Myometrial cell (primary cell): ENCODE measurements at places on chromosomes 12 and 14. TPM values are rescaled to one million over a fixed set of nuclear protein-coding genes. Genes with fewer than 3 reads are reported as not detected.

The TAS2R42 gene
- not detected in 2 replicates for total RNA-seq

The KRT72 gene
- not detected in 2 replicates for total RNA-seq

The TRAF3 gene
- total RNA-seq = 14.5 and 24.2 TPM in 2 replicates

The C12orf54 gene
- not detected in 2 replicates for total RNA-seq

The SIX4 gene
- total RNA-seq = 10.1 and 12.7 TPM in 2 replicates

The KLRC2 gene
- total RNA-seq = not detected in 2 replicates

The TSHR gene
- total RNA-seq = not detected in 2 replicates

The CAMKK2 gene
- 19.9 and 24.1 TPM in 2 replicates for total RNA-seq

The AGAP2 gene
- under 0.01 TPM in 1 of 2 replicates, not detected in the other for total RNA-seq

The KCNH3 gene
- 0.29 and 0.35 TPM in 2 replicates for total RNA-seq

The GOLGA5 gene
- total RNA-seq = 35.2 and 55.8 TPM in 2 replicates

The AKAP3 gene
- 0.18 TPM in 1 of 2 replicates, not detected in the other for total RNA-seq

The TAS2R13 gene
- 0.18 TPM in 1 of 2 replicates, not detected in the other for total RNA-seq

The ENO2 gene
- 8.9 and 9.0 TPM in 2 replicates for total RNA-seq

The MYF5 gene
- not detected in 2 replicates for total RNA-seq

The PPP1R3E gene
- total RNA-seq = 1.1 and 1.2 TPM in 2 replicates

The TAS2R7 gene
- not detected in 2 replicates for total RNA-seq

The ZNF84 gene
- total RNA-seq = 6.9 and 12.1 TPM in 2 replicates

The KCNC2 gene
- total RNA-seq = not detected in 2 replicates

The PMCH gene
- not detected in 2 replicates for total RNA-seq

The TPH2 gene
- not detected in 2 replicates for total RNA-seq

The TRIAP1 gene
- 53.0 and 60.5 TPM in 2 replicates for total RNA-seq

The COPZ1 gene
- total RNA-seq = 297 and 300 TPM in 2 replicates

The EFS gene
- total RNA-seq = 10.5 and 11.8 TPM in 2 replicates

The PROX2 gene
- not detected in 2 replicates for total RNA-seq

The MUCL1 gene
- total RNA-seq = not detected in 2 replicates

The SLC25A47 gene
- total RNA-seq = not detected in 2 replicates

The KRT71 gene
- not detected in 2 replicates for total RNA-seq

The UBE2N gene
- total RNA-seq = 65.7 and 78.7 TPM in 2 replicates

The M6PR gene
- total RNA-seq = 75.0 and 95.4 TPM in 2 replicates

The RASSF9 gene
- total RNA-seq = under 0.01 and 0.18 TPM in 2 replicates

The CCDC184 gene
- 0.58 and 1.1 TPM in 2 replicates for total RNA-seq

The RD3L gene
- not detected in 2 replicates for total RNA-seq
